ENCODE measurements at places on chromosomes 6 and 20. TPM values are rescaled to one million over a fixed set of nuclear protein-coding genes. Genes with fewer than 3 reads are reported as not detected.

PCIF1 gene
- 34.8 TPM for total RNA-seq

GRIK2 gene
- total RNA-seq = 2.8 TPM

IL17F gene
- not detected for total RNA-seq

SLC17A1 gene
- not detected for total RNA-seq

EGFL8 gene
- 37.4 TPM for total RNA-seq

SNHG17 gene
- 18.0 TPM for total RNA-seq

DACT2 gene
- 0.23 TPM for total RNA-seq

MRAP2 gene
- total RNA-seq = 5.1 TPM

BTN2A1 gene
- 28.7 TPM for total RNA-seq

TTK gene
- 6.6 TPM for total RNA-seq

KIF13A gene
- 139 TPM for total RNA-seq

HTR1E gene
- not detected for total RNA-seq

ENPP1 gene
- 32.4 TPM for total RNA-seq

SLC44A4 gene
- 1.6 TPM for total RNA-seq

SLC24A3 gene
- total RNA-seq = 0.15 TPM

RSPO3 gene
- 0.59 TPM for total RNA-seq

SLC32A1 gene
- 3.4 TPM for total RNA-seq

RIMS1 gene
- 1.8 TPM for total RNA-seq

Measured in endothelial cell (in vitro differentiated cells).